Inflammatory macrophage treated with lipopolysaccharide for 4 hours (primary cell): ENCODE measurements at places on chromosomes 11 and 22.

GRCh38 chr22:16721961-16722360 is 103.2 kb downstream of the XKR3 start:
- DNase-seq: peak; percentile 92

DNA sequence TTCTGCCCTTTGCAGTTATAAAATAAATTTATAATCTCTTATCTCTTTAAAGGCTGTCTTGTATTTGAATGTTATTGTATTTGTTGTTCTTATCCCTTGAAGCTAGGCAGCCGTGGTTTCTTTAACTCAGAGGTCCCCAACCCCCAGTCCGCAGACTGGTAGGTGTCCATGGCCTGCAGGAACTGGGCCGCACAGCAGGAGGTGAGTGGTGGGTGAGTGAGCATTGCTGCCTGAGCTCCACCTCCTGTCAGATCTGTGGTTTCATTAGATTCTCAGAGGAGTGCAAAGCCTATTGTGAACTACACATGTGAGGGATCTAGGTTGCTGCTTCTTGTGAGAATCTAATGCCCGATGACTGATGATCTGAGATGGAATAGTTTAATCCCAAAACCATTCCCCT is 380.0 kb upstream of the CCDC90B start:
- DNase-seq: no peak

DNA sequence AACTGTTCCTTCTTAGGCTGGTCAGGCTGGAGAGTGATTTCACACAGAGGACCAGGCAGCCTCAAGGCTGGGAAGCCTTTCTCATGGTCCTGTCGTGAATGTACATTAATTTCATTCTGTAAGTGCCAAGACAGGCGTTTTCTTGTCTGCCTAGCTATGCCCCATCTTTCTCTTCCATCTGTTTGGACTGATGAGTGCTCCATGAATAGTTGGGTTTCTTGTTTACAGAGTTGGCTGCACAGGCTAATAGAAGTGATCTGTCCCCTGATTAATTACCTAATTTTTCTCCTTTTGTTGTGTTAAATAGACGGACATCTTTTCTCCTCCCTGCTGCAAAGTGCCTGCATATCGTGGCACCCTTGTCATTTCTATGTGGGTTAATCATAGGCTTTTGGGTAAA is 135.8 kb upstream of the NARS2 start:
- no peak for DNase-seq

- DNase-seq: no peak
Observed at GRCh38 chr11:69746752-69747742, 28.1 kb downstream of the FGF4 start.

DNA sequence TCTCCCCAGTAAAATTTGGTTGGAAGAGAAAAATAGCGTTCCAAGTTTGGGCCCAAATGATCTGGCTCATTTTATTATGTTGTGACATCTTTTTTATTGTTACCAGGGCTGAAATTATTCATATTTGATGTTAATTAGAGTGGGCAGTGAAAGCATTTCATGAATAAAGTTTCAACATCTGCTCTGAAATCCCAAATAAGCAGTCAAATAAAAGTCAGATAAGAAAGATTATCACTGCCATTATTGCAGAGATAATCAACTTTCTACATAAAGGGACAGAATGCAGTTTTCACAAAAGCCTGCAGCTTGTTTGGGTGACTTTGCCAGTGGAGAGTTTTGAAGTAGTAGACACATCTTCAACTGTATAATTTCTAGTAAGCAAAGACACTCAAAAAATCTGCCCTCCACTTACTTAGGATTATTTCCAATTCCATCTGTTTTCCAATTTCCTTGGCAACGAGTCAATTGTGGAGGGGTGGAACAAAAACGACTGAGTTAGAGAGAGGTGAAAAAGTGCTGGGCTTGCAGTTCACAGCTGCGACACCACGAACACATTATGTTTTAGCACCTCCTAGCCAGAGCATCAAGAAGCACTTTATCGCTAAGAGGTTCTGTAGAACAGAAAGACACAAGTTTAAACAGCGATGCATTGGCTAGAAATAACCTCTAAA is 9.0 kb downstream of the TECTA start:
- DNase-seq: no peak

- DNase-seq: no peak
Observed at GRCh38 chr11:116101902-116102301, 597.7 kb upstream of the CADM1 start.

DNA sequence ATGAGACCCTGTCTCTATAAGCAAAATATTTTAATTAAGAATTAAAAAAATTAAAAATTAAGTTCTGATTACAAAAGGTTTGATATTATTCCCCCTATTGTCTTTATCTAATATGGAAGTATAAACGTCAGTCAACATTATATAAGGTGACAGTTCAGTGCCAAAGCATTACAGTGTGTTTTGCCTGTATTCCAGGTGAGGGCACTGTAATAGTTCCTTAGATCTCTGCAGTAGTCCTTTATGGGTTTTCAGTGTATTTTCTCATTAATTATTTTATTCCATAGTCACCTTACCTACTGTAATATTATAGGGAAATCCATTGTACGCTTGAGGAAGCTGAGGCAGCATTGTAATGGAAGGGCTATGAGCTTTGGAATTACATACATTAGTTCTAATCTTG is 33.0 kb downstream of the FAR1 start:
- DNase-seq: no peak

- no peak for DNase-seq
Observed at GRCh38 chr22:19064354-19065054, 57.7 kb downstream of the DGCR2 start.

DNA sequence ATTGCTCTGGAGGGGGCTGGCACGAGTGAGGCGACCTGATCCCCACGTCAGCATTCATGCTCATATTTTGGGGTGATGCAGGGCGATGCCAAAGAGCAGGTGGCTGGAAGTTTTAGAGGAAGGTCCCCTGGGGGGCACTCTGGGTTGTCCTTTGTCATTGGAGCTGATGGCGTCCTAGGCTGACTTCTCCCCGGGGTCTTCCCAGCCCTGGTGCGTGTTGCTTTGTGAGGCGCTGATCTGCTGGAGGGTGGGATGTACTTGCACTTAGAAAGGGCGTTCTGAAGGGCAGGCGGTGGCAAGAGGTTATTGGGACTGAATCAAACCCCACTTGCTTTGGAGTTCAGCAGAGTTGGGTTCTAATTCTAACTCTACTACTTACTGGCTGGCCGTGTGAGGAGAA is 313.3 kb downstream of the NTM start:
- no peak for DNase-seq

GRCh38 chr22:26199665-26200064 is 30.4 kb downstream of the SEZ6L start:
- no peak for DNase-seq

- no peak for DNase-seq
Observed at GRCh38 chr11:64266339-64266738, 15.0 kb downstream of the PLCB3 start.

GRCh38 chr11:110077831-110078325 is 15.3 kb upstream of the ZC3H12C start:
- peak; percentile 83 for DNase-seq

GRCh38 chr11:100105255-100105981 is 581.7 kb upstream of the ARHGAP42 start:
- no peak for DNase-seq

DNA sequence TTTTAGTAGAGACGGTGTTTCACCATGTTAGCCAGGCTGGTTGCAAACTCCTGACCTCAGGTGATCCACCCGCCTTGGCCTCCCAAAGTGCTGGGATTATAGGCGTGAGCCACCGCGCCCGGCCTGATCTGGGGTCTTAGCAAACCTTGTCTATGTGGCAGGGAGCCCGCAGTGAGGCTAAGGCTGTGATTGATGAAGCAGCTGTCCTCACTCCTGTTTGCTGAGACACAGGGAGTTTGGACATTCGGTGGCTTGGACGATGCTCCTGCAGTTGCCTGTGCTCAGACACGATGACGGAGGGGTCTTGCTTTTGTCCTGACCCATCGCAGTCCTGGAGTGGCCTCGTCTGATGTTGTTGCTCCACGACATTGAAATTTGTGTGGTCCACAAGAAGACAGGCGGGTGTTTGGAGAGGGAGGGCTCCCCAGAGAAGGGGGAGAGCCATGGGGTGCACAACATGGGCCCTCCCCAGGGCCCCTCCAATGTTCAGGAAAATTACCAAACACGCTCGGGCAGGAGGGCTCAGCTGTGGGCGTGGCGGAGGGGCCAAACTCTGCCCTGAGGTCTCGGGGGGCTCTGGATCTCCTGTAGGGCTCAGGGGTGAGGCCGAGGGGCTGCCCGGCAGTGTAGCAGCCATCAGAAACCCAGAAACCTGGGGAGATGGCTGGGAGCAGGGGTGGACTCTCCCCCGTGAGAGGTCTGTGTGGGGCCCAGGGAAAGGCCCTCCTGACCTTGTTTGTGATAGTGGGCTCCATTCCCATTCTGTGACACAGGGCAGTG is 41.8 kb upstream of the PRR5 start:
- no peak for DNase-seq

- no peak for DNase-seq
Observed at GRCh38 chr11:123170929-123171328, 24.1 kb downstream of the CLMP start.

DNA sequence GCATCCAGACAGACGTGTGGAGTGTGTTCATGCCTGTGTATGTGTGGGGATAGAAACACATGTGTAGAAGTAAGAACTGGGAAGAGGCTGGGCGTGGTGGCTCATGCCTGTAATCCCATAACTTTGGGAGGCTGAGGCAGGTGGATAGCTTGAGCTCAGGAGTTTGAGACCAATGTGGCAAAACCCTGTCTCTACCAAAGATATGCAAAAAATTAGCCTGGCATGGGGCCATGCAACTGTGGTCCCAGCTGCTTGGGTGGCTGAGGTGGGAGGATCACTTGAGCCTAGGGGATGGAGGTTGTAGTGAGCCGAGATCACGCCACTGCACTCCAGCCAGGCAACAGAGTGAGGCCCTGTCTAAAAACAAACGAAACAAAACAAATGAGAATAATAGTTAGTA is 1166.6 kb downstream of the TBC1D22A start:
- no peak for DNase-seq

DNA sequence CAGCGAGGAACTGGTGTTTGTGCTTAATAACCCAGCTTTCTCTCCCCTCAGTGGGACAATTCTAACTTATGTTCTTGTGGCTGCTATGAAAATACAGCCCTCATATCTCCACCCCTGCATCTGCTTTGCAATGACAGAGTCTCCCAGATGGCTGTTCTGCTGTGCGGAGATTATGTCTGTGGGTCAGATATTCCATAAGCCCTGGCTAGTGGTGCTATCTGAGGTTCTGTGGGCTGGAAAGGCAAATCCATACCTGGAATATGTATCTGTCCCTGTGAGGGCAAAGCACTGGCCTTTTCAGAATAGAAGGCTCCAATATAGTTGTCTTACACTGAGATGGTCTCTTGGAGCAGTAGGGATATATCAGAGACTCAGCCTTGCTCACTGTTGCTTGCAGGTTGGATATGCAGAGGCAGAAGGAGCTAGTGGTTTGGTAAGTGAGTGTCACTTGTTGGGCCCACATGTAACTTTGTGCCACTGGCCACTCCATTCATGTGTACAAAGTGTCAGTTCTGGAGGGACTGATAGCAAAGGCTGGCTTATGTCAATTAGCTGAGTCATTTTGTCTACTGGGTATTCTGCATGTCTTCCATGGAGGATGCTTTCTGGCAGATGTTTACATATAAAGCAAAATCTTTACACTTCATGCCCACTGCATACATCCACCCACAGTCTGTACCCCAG is 246.6 kb downstream of the FAM76B start:
- DNase-seq: no peak

DNA sequence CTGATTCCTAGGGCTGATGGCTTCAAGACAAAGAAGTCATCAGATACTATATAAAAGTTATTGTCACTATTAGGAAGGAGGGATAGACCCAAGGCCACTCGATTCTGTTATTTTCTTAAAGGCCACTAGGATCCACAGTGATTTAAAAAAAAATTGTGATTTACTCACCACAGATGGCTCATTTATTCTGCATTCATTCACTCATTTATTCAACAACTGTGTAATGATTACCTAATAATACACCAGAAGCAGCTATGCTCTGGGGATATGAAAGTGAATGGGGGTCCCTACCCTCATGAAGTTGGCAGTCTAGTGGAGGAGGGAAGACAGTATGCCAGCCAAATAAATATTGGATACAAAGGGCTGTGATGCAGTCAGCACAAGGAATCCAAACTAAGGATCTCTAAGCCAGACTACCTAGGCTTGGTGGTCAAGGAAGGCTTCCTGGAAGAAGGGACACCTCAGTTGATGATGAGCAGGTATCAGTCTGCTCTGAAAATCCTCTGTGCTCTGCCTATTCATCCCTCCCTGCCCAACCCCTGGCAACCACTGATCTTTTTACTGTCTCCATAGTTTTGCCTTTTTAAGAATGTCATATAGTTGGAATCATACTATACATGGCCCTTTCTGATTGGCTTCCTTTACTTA is 110.5 kb downstream of the NAT10 start:
- DNase-seq: peak; percentile 35

DNA sequence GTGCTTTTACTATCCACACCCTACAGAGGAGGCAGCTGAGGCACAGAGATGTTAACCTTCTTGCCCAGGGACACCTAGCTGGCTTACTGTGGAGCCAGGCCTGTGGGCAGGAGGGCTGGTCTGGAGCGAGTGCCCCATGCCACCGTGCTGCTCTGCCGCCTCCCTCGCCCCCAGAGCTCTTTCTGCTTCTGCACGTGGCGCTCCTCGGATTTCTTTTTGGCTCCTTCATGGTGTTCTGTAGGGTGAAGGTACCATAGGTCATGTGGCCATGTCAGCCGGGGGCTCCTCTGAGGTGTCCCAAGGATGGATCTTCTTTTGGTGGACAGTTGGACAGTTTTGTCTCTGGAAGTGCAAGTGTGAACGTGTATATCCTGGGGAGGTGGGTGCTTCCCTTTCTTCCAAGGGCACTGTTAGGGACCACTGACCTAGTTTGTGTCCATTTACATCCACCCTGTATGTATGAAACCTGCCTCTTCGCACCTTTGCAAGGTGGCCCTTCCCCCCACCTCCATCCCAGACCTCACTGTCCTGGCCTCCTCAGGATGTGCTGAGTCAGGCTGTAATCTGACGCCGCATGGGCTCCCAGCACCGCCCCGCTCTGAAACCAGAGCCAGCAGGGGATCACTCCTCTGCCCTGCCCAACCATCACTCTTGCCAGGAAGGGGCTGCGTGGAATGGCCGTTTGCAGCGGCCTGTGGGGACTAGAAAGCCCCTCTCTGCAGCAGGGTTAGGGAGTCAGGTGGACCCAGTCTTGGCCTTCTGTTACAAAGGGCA is 31.7 kb downstream of the POLR3H start:
- no peak for DNase-seq

DNA sequence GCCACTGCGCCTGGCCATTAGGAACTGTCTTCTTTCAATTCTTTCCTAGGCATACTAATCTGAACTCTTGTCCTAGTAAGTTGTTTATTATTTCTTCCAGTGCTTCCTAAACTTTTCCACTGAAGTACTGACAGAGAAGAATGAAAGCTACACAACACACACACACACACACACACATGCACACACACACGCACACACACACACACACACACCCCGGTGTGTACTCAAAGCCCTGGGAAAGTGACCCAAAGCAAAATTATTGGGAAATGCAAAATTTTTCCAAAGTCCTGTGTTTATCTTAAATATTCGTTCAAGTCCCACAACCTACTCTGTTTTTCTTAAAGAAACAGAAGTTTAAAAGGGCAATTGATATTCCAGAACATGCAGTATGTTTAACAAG is 19.4 kb upstream of the SIK2 start:
- no peak for DNase-seq

GRCh38 chr22:17920145-17920605 is 104.2 kb downstream of the MICAL3 start:
- DNase-seq: no peak
